ENCODE measurements at places on chromosomes 1 and 21.

GRCh38 chr1:41587791-41588190, 103.3 kb upstream of the EDN2 start:
- no peak for DNase-seq

GRCh38 chr1:169595764-169596711, 9.8 kb upstream of the F5 start:
- no peak for DNase-seq

- no peak for DNase-seq
These were observed 359.8 kb downstream of the DUSP10 start for GRCh38 chr1:221381910-221382623.

GRCh38 chr1:160640359-160641123, 6.3 kb downstream of the SLAMF1 start:
- no peak for DNase-seq

DNA sequence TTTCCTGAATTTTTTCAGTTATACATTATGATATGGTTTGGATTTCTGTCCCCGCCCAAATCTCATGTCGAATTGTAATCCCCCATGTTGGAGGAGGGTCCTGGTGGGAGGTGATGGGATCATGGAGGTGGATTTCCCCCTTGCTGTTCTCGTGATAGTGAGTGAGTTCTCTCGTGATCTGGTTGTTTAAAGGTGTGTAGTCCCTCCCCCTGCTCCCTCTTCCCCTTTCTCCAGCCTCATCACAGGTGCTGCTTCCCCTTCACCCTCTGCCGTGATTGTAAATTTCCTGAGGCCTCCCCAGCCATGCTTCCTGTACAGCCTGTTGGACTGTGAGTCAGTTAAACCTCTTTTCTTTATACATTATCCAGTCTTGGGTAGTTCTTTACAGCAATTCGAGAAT, 93.2 kb upstream of the HNRNPU start:
- no peak for DNase-seq

DNA sequence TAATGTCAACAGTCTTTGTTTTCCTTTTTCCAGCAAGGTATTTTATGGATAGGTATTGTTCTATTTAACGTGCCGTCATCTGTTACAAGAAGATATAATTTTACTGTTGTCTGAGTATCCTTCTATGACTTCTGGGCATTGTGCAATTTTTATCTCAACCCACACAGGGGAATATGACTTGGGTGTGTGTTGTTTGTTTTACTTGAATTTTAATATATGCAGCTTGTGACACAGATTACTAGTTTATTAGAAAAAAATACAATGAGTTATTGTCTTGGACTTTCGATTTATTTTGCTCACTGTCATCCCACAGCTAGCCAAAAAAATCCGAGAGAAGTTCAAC, 111.9 kb downstream of the CACHD1 start:
- DNase-seq, result no peak

GRCh38 chr21:14538483-14538882, 7.6 kb downstream of the SAMSN1 start:
- DNase-seq, result no peak

- DNase-seq, result no peak
These were observed 51.4 kb downstream of the MARK1 start for GRCh38 chr1:220579317-220579716.

- no peak for DNase-seq
These were observed 6.7 kb upstream of the TEX35 start for GRCh38 chr1:178506177-178506576.

GRCh38 chr1:234148350-234148749, 224.9 kb upstream of the COA6 start:
- no peak for DNase-seq

GRCh38 chr1:228463559-228464455, 23.4 kb upstream of the RNF187 start:
- DNase-seq, result peak; percentile 47

- no peak for DNase-seq
These were observed 119.0 kb upstream of the TNR start for GRCh38 chr1:175862408-175862807.

GRCh38 chr1:119327450-119328155, 41.0 kb upstream of the HAO2 start:
- peak; percentile 26 for DNase-seq

DNA sequence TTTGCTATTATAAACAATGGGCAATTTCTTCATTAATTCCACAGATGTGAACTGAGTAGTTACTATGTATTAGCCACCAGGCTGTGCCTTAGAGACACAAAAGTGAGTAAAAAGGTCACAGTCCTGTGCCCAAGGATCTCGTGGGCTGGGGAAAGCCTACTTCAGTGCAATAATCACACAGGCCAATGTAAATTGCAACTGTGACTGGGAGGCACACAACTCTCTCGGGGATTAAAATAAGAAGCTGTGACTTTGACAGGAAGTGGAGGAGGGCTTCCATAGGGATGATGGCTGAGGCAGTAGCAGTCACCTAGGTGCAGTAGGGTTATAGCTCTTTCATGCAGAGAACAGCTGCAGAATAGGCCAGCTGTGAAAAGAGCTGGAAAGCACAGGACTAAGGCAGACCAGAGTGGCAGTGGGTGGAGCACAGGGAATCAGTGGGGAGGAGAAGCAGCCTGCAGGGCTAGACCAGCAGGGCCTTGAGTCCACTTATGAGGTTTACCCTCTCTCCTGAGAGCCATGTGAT, 121.9 kb downstream of the MAB21L3 start:
- no peak for DNase-seq

DNA sequence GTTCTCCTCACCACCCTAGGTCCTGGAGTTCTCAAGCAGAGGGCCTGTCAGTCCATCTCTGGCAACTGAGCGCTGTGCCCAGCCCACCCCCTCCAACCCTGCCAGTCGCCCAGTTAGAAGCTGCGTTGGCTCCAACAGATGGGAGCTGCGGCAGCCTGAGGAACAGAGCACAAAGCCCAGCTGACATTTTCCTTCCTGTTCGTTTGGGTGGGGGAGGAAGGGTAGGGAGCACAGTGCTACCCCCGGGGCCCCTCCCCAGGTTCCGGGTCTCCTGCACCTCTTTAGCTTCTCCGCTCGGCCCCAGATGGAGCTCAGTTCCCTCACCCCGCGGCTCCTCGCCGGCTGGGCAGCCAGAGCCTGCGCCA, 1.4 kb downstream of the LRRN2 start:
- peak; percentile 24 for DNase-seq

GRCh38 chr1:197343663-197344273, 75.7 kb downstream of the CRB1 start:
- DNase-seq, result no peak

DNA sequence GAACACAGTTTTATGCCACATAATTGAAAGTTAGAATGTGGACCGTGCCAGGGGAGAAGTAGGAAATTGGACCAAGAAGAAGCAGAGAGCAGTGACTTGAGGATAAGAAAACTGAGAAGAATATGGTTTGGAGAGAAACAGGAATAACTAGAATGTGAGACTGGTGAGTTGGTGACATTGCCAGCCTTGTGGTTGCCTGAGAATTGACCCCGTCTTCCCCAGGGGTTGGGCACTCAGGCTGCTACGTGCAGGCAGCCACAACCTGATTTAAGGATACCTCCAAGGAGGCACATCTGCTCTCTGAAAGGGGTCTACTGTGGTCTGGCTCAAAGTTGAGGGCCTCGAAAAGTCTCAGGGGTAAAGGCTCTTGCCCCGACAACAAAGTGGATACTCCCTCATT, 112.1 kb upstream of the ARTN start:
- DNase-seq, result no peak

GRCh38 chr21:29163341-29164115, 33.1 kb downstream of the MAP3K7CL start:
- DNase-seq, result no peak

GRCh38 chr1:172533513-172534151, 682 bp downstream of the SUCO start:
- peak; percentile 38 for DNase-seq

DNA sequence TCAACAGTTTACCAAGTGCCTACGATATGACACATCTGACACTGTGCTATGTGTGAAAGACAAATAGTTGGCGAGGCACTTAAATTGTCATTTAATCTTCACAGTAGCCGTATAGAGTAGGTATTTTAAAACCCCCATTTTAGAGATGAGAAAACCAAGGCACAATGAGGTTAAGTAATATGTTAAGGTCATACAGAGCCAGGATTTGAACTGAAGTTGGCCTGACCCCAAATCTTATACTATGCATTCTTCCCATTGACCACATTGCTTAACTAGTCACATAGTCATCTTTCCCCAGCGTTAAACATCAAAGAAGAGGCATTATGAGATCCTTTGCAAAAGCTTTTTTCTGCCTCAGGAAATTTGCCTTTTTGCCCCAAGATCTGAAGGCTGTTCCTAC, 3.9 kb downstream of the INKA2 start:
- no peak for DNase-seq

GRCh38 chr1:150083907-150084306, 16.3 kb downstream of the VPS45 start:
- DNase-seq, result no peak

- no peak for DNase-seq
These were observed 1.2 kb downstream of the ATP2B4 start for GRCh38 chr1:203627851-203628200.

- no peak for DNase-seq
These were observed 3.6 kb downstream of the MAN1C1 start for GRCh38 chr1:25620211-25620610.

- DNase-seq, result no peak
These were observed 140.6 kb downstream of the GALNT2 start for GRCh38 chr1:230207598-230207997.

DNA sequence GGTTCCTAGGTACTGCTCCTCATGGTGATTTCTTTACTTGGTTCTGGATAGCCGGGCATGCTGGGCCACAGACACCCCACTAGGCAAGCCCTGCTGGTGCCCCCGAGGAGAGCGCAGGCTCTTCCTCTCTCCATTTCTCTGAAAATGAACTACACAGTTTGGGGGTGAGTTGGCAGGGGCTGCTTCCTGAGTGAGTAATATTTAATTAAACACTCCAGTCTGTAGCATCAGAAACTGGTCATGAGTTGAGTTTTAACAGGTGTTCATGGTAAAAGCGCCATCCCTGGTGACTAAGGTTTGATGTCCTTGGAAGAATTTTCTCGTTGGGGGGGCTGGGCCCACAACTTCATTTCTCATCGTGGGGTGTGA, 1.7 kb downstream of the SPSB1 start:
- no peak for DNase-seq

- DNase-seq, result no peak
These were observed 68.6 kb downstream of the KAZN start for GRCh38 chr1:14666962-14667650.

DNA sequence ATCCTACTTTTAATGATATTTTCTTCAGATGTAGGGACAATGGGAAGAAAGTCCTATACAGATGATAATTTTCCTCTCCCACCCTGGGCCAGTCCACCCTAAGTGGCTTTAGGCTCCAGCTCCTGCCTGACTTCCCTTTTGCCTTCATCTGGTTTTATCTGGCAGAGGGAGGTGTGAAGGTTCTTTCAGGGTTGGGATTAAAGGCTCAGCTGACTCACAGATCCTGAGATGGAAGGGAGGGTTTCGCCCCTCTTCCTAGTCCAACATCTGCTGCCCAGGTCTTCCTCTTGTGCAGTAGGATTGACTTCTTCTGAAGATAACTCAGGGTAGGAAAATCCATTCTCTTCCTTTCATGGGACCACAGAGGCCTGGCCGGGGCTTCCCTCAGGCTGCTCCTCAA, 362.4 kb upstream of the KAZN start:
- no peak for DNase-seq

GRCh38 chr1:41681331-41682098, 197.0 kb upstream of the EDN2 start:
- DNase-seq, result no peak

Measured in NCI-H1092 (cell line).